Left kidney (tissue), 8 donors: ENCODE measurements at places on chromosomes 6 and 20. TPM values are rescaled to one million over a fixed set of nuclear protein-coding genes. Genes with fewer than 3 reads are reported as not detected.

HSPA12B gene
- polyA plus RNA-seq, result 11.5 TPM

DNA sequence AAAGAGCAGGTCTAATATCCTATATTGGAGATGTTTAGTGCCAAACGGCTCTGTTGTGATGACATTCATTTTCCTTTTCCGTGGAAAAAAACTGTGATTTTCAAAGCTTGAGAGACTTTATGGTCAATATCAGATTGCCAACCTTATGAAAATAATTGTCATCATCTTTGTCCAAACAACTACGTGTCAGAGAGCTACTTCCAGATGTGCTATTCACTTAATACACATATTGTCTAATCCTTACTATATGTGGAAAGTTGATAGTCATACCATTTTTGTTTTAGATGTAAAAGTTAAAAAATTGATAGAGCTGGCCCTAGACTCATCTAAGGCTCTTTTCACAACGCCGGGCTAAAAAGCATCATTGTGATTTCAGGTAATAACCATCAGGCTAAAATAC, 550.0 kb downstream of the PHF3 start:
- no peak for DNase-seq

TRIM10 gene
- 0.27 TPM for polyA plus RNA-seq

RAET1L gene
- polyA plus RNA-seq, result not detected

COL21A1 gene
- polyA plus RNA-seq, result 124 TPM

GRCh38 chr20:46673394-46674252, 15.6 kb downstream of the TP53RK start:
- DNase-seq, result no peak

DNA sequence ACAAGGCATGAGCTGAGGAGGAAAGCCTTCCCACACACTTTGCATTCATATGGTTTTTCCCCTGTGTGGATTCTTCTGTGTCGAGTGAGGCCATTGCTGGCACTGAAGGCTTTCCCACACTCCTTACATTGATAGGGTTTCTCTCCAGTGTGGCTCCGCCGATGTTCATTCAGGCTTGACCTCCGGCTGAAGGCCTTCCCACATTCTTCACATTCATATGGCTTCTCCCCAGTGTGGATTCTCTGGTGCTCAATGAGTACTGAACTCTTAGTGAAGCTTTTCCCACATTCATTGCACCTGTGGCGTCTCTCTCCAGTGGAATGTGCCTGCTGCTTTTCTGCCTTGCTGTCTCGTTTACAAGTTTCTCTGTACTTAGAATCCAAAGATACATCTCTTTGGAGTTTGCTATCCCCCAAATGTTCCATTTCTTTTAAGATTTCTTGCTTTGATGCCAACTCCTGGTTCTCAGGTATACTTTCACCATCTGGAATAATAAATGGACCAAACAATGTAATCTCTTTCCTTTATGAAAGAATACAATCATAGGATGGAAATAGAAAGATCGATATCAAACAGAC, 9.5 kb downstream of the ZSCAN31 start:
- no peak for DNase-seq

DNA sequence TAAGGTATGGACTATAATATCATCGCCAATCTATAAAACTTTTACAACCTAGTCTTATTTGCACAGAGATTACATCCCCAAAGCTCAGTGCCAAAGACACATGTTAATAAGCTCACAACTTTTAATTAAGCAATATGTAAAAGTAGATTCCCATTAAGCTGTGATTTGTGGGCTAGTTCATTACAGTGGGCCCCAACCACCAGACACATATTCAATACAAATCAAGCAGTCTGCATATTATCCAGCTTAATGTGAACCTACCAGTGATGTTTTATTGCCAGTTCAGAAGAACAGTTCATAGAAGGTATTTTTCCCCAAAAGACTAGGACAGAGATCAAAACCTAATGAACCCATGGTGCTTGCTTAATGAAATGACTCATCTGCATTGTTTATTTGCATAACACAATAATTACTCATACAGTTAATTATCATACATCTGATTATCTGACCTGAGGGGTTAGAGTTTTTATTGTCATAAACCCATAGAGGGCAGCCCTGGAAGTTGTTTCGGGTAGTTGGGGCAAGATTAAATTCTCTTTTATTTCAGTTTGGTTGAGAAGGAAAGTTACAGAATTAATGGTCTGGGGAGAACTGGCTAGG, 831.0 kb downstream of the TFAP2A start:
- no peak for DNase-seq

GRCh38 chr6:7901056-7901455, 9.5 kb downstream of the TXNDC5 start:
- no peak for DNase-seq
